A549 treated with CpdA at 1 μM for 4 hours (cell line): ENCODE measurements at places on chromosomes 12 and 14. TPM values are rescaled to one million over a fixed set of nuclear protein-coding genes. Genes with fewer than 3 reads are reported as not detected.

TAS2R13 gene
- not detected in 5 replicates for total RNA-seq

PYM1 gene
- total RNA-seq, result 34.5 to 41.3 TPM (median 37.6 TPM) in 5 replicates

COX8C gene
- total RNA-seq, result not detected in 5 replicates

BCL11B gene
- total RNA-seq, result 0.17 to 0.26 TPM (median 0.19 TPM) in 5 replicates
